ENCODE measurements at places on chromosomes 6 and 20.

- DNase-seq, result no peak
These were observed 69.9 kb upstream of the PDE10A start for GRCh38 chr6:165732696-165733488.

GRCh38 chr6:107822176-107823046, 1.7 kb downstream of the SCML4 start:
- DNase-seq, result no peak

DNA sequence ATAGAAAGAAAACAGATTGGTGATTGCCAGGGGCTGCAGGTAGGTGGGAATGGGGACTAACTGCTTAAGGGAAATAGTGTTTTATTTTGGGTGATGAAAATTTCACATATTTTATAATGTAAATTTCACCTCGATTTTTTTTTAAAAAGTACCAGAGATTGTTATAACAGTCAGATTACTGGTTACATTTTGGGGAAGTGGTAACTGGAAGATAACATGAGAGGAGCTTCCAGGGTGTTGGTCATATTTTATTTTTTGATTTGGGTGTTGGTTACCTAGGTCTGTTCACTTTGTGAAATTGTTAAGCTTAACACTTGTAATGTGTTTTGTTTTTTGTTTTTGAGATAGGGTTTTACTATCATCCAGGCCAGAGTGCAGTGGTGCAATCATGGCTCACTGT, 17.2 kb upstream of the CRIP3 start:
- no peak for DNase-seq

- DNase-seq, result peak; percentile 58
These were observed 534 bp downstream of the NANP start for GRCh38 chr20:25623225-25623735.

GRCh38 chr20:37398750-37399621, 53.0 kb downstream of the SRC start:
- peak; percentile 76 for DNase-seq

DNA sequence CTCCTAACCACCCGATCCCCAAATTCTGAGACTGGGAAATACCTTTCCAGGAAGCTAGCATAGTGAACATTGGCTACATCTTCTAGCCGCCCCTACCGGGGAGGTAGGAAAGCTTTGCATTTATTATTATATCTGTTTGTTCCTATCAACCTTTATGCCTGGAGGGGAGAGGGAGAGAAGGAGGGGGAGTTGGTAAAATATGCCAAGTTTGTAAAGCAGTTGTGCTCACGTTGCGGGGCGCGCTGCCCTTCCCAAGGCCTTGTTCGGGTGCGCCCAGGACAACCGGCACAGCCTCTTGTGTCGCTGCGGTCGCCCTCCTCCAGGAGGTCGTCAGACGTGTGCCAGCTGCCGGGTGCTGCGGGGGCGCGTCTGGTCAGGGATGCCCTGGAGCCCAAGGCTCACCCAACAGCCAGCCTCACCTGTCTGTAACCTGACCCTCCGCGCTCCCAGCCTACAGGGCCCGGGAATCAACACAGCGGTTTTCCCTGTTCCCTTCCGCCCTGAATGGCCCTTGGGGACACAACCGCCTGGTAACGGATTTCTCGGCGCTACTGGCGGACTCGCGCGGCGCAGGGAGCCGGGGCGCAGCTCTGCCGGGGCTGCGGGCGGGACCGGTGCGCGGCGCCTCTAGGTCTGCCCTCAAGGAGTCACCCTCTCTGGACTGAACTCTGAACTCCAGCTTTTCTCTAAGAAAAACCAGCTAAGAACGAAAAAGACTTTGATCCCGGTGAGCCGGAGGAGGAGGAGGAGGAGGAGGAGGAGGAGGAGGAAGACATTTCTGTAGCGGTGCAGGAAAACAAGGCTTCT, 1.1 kb upstream of the OVOL2 start:
- peak; percentile 78 for DNase-seq

- peak; percentile 75 for DNase-seq
These were observed 46.8 kb upstream of the SLCO4A1 start for GRCh38 chr20:62595491-62595890.

GRCh38 chr6:50952092-50952907, 133.6 kb downstream of the TFAP2B start:
- no peak for DNase-seq

- no peak for DNase-seq
These were observed 1.9 kb upstream of the LRRC1 start for GRCh38 chr6:53792973-53793317.

All from Caco-2 (cell line).